ENCODE measurements at places on chromosomes 12 and 14. TPM values are rescaled to one million over a fixed set of nuclear protein-coding genes. Genes with fewer than 3 reads are reported as not detected.

- no peak overlapping the region for H3K27ac ChIP-seq
- H3K4me3 ChIP-seq: no peak overlapping the region
- no peaks in the 10 kb centered on the region for H3K27me3 ChIP-seq
- peak; percentile 47 for DNase-seq
- H3K4me1 ChIP-seq: no peaks in the 10 kb centered on the region
- H3K36me3 ChIP-seq: peaks cover 100% of the 10 kb centered on the region
These were observed 9.9 kb downstream of the PUS1 start for GRCh38 chr12:131939007-131939406.

The SYNDIG1L gene
- total RNA-seq: 0.46 TPM

- H3K4me3 ChIP-seq: no peak overlapping the region
- no peaks in the 10 kb centered on the region for H3K36me3 ChIP-seq
- no peak overlapping the region for H3K27ac ChIP-seq
- H3K4me1 ChIP-seq: peaks cover 85% of the 10 kb centered on the region
- no peak for DNase-seq
- H3K27me3 ChIP-seq: no peaks in the 10 kb centered on the region
These were observed 237.3 kb downstream of the CACNA1C start for GRCh38 chr12:2290091-2290490.

The LHX5 gene
- total RNA-seq: not detected

- no peaks in the 10 kb centered on the region for H3K27me3 ChIP-seq
- H3K36me3 ChIP-seq: peaks cover 49% of the 10 kb centered on the region
- no peak for DNase-seq
These were observed 1.6 kb downstream of the FICD start for GRCh38 chr12:108516511-108517275.

The STXBP6 gene
- 1.3 TPM for total RNA-seq

DNA sequence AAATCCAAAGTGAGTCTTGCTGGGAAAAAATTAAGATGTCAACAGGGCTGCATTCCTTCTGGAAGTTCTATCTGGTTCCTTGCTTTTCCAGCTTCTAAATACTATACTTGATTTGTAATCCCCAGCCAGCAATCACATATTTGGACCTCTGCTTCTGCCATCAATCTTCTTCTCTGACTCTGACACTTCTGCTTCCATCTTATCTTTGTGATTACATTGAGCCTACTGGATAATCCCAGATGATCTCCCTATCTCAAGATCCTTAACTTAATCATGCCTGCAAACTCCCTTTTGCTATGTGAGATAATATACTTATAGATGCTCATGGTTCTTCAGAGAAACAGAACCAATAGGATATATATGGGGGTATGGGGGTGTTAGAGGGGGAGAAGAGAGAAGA lies 49.9 kb upstream of the ZDHHC17 start:
- H3K36me3 ChIP-seq: no peaks in the 10 kb centered on the region
- no peak overlapping the region for H3K4me3 ChIP-seq
- no peak for DNase-seq

The CRACR2A gene
- 27.6 TPM for total RNA-seq

GRCh38 chr14:68797121-68797670 lies 4.3 kb upstream of the ZFP36L1 start:
- no peaks in the 10 kb centered on the region for H3K36me3 ChIP-seq
- H3K27me3 ChIP-seq: no peaks in the 10 kb centered on the region
- DNase-seq: peak; percentile 74
- H3K4me3 ChIP-seq: no peak overlapping the region
- peaks cover 8% of the 10 kb centered on the region for H3K4me1 ChIP-seq

- no peak overlapping the region for H3K4me3 ChIP-seq
- H3K27me3 ChIP-seq: no peaks in the 10 kb centered on the region
- H3K4me1 ChIP-seq: no peaks in the 10 kb centered on the region
- DNase-seq: no peak
- H3K27ac ChIP-seq: no peak overlapping the region
These were observed 169.7 kb upstream of the OTX2 start for GRCh38 chr14:56979936-56980335.

DNA sequence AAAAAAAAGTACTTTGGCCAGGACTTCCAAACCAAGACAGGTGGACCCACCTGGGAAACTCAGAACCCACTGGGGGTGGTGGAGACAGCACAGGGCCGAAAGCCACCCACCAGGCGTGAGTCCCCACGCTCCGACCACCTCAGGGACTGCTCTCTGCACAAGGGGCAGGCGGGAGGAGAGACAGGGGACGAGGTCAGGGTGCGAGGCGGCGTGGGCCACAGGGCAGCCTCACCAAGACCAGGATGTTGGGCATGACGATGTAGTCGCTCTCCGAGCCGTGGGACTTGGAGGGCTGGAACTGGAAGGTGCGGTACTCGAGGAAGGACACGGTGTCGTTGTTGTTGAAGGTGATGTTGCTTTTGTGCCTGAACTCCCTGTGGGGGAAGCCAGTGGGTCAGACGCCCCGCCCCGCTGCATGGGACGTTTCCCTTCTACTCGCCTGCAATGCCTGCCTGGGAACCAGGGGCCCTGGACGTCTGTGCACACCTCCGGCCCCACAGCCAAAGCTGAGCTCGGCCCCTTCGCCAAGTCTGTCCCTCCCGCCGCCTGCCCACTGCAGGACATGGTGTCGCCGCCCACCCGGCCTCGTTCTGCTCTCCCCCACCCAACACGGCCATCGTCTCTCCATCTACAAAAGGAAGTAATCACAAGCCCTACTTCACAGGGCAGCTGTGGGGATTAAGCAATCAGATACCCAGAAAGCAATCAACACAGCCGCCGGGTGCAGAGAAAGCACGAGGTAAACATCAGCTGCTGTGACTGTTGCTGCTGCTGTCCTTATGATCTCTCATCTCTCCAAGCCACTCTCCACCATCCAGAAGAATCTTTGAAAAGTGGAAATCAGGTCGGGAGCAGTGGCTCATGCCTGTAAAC lies 48.7 kb downstream of the SCARB1 start:
- H3K27ac ChIP-seq: no peak overlapping the region
- H3K27me3 ChIP-seq: no peaks in the 10 kb centered on the region
- H3K4me3 ChIP-seq: no peak overlapping the region
- H3K36me3 ChIP-seq: peaks cover 23% of the 10 kb centered on the region

- no peak overlapping the region for H3K27ac ChIP-seq
- no peaks in the 10 kb centered on the region for H3K36me3 ChIP-seq
- H3K4me3 ChIP-seq: no peak overlapping the region
- no peaks in the 10 kb centered on the region for H3K4me1 ChIP-seq
- DNase-seq: no peak
- H3K27me3 ChIP-seq: no peaks in the 10 kb centered on the region
These were observed 456.6 kb upstream of the TMPO start for GRCh38 chr12:98058838-98059237.

DNA sequence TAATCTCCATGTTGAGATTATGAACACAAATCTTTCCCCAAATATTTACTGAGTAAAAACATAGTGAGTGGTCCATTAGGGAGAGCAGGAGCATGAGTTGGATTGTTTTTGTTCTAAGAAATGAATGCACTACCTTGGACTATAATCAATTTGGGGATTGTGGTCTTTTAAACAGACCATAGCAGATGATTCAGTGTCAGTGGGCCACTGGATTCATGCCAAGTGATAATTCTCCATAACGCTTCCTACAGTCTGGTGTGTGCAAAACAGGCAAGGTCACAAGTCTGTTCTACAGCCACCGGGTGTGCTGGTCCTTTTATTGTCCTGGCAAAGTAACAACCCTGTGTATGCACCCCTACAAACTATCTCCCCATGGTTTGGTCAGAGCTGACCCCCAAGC lies 266.3 kb downstream of the APAF1 start:
- no peaks in the 10 kb centered on the region for H3K4me1 ChIP-seq
- DNase-seq: no peak
- H3K36me3 ChIP-seq: no peaks in the 10 kb centered on the region

DNA sequence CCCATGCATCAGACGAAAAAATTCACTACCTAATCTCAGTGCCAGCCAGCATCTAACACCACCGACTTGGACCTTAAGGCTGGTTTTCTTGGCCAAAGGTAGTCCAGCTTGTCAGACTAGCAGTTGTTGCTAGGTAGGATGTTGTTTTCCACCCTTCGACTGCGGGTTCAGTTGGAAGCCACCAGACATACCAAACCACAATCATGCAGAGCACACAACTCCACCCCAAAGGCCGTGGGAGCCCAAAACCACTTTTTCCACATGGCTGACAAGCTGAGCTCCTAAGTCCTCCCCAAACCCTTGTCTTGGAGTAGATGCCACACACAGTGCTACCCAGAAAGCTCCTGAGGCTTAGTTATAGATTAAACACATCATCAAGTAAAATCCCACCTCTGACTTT lies 46.8 kb downstream of the LRIG3 start:
- H3K36me3 ChIP-seq: no peaks in the 10 kb centered on the region
- H3K4me1 ChIP-seq: no peaks in the 10 kb centered on the region
- no peak overlapping the region for H3K27ac ChIP-seq
- no peak overlapping the region for H3K4me3 ChIP-seq
- no peak for DNase-seq

DNA sequence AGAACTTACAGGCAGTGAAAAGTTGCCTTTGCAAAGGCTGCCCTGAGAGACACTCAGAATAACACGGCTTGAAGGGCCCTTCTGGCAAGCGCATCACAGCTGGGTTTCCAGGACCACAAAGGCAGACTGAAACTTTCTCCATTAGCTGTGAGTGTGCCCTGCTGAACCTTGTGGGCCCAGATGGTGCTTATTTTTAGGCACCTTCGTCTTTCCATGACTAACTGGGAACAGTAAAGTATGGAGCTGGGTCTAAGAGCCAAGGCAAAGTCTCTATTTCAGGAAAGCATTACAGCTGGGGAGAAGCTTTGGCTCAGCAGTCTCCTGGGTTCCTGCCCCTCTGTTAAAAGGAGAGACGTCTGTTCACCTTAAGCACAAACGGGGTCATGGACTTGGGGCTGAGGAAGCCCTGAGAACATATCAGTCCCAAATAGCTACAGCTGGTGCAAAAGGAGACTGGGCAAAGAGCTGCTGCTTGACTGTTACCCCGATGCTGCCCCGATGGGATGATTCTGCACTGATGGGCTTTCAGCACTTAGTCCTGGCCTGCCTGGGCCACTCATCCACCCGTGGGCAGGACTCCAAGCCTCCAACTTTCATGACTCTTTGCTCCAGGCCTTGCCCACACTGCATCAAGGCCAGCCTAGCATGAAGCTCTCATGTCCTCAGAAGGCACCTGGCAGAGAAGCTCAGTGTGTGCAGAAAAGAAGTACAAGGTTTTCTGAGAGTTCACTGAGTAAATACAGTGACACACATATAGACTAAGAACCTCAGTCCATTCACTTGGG lies 248.3 kb downstream of the PHLDA1 start:
- no peak for DNase-seq
- H3K27me3 ChIP-seq: no peaks in the 10 kb centered on the region
- H3K4me3 ChIP-seq: no peak overlapping the region
- no peak overlapping the region for H3K27ac ChIP-seq
- H3K4me1 ChIP-seq: no peaks in the 10 kb centered on the region
- H3K36me3 ChIP-seq: no peaks in the 10 kb centered on the region

Data from spleen (tissue), 13 donors.